ENCODE measurements at places on chromosomes 12 and 14.

DNA sequence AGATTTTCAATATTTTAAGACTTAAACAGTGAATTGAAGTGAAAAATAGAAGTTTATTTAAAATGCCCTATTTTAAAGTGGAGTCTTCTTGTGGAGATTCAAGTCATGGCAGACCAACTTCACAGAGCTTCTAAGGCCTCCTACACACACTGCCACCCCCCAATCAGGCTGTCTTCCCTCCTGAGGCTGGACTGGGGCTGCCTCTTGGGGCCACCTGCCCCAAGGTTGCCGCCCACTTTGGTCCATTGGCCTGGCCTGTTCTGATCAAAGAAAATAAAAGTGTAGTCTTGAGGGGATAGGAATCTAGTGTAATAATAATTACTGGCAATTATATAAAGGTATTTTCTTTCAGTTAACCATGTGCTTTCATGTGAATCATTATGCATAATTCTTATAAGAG lies 1.3 kb downstream of the GOLT1B start:
- no peak for DNase-seq

- DNase-seq, result no peak
These were observed 685.6 kb downstream of the RPS29 start for GRCh38 chr14:48900565-48900964.

DNA sequence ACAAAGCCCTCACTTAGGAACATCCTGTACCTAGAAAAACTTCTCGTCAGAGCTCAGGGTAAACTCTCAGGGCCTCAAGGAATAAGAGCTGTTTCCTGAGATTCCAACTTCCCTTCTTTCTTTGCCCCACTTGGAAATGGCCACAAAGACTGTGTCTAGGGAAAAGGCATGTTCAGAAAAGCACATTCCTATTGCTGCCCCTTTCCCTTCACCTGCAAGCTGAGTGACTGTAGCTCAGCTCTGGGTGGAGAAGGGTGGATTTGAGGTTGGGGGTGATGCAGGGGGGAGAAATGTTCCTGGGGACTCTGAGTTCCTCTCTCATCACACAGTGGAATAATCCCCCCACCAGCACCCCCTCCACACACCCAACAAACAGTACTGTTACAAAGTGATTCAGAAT lies 6.8 kb downstream of the ENDOU start:
- DNase-seq, result no peak

DNA sequence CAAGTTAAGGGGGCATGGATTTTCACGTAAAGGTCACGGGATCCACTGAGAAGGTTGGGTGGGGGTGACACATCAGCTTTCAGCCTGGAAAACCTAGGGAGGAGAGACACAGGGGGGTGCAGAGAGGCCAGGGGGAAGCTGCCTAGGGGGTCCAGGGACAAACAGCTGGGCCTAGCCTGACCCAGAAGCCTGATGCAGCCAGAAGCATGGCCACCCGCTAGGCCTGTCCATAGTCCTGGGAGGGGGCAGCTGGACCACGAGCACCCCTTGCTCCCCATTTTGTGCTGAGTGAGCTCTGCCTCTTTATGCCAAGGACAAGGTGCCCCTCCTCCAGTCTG lies 322.7 kb upstream of the RTL1 start:
- no peak for DNase-seq

DNA sequence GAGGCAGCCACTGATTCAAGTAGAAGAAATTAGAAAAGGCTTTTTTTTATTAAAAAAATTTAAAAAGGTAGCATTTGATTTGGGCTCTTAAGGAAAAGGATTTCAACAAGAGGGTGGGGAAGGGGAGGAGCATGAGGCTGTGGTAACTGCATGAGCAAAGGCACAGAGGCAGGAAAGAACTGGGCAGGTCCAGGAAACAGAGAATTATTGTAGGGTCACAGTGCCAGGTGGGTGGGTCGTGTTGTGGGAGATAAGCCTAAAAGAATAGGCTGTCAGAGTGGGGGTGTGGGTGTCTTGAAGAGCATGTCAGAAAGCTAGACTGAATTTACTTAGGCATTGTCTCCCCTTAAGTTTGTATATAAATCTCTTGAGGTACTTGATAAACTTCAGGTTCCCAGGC lies 7.8 kb downstream of the LIMA1 start:
- DNase-seq, result no peak

All from foreskin melanocyte (primary cell).